ENCODE measurements at places on chromosomes 7 and 10.

GRCh38 chr7:33965183-33965744 is 59.9 kb downstream of the BMPER start:
- no peak for DNase-seq

DNA sequence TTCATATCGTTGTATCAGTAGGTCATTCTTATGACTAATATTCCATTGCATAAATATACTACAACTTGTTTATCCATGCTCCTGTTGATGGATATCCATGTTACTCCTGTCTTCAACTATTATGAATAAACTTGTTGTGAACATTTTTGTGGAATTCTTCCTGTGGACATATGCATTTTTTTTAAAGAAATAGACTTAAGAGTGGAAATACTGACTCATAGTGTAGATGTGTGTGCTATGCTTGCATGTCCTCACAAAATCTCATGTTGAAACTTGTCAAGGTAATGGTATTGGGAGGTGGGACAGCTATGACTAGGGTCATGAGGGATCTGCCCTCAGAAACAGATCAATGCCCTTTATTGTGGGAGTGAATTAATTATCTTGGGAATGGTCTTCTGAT is 240.5 kb upstream of the PRSS58 start:
- DNase-seq = no peak

GRCh38 chr10:91105269-91105668 is 115.2 kb upstream of the PCGF5 start:
- no peak for DNase-seq

DNA sequence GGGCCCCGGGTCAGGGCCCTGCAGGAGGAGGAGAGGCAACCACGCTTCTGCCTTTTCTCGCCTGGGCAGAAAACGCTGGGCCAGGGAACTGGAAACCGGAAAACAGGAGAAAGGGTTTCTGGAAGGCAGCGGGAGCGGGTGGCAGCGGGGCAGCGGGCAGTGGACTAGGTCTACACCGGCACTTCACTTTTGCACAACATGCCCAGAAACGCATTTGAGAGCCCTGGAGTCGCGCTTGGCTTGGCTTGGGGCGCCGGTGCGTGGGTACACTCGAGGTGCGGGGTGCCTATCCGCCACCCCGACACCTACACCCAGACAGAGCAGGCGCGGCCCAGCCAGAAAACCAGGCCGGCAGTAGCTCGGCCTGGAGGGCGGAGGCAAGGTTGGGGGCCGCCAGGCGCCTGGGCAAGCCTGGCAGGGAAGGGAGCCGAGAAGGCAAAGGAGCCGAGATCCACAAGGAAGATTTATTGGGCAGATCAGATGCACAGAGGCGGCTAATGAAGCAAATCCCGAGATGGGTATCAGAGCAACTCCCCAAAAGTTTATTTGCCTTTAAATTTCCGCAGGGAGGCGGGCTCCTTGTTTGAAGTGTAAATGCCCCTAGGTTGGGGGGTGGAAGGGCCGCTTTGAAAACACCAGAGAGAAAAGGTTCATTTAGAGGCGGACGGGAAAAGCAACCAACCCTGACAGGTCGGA is 3.2 kb upstream of the PAX2 start:
- DNase-seq = no peak

- no peak for DNase-seq
Observed at GRCh38 chr10:132943058-132943790, 854 bp upstream of the CFAP46 start.

DNA sequence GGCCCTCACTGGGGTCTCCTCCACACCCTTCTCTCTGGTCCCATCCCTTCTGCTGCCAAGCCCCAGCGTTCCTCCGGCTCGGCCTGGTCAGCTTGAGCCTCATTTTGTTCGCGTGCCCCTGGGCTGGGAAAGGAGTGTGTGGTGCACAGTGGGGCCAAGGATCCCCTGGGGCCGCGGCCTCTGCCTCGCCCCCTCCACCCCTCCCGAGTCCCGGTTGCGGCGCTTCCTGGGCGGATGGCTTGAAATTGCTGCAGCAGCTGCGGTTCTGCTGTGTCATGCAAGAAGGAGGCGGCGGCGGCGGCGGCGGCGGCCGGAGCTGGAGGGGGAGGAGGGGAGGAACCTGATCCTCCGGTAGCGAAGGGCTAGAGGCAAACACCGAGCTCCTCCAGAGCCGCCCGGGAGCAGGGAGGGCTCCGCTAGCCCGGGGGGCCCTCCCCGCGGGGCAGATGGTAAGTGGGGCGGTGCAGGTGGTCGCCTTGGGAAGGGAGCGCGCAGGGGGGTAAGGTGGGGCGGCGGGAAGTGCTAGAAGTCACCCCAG is 217.8 kb upstream of the MKLN1 start:
- peak; percentile 71 for DNase-seq

Measured in central memory CD4-positive, alpha-beta T cell (primary cell).